Kidney tubule cell (primary cell): ENCODE measurements at places on chromosomes 13 and 19.

GRCh38 chr13:47372751-47373150 lies 475.9 kb upstream of the HTR2A start:
- DNase-seq = no peak

- no peak for DNase-seq
These were observed 27.6 kb downstream of the SLC6A16 start for GRCh38 chr19:49297403-49297802.

DNA sequence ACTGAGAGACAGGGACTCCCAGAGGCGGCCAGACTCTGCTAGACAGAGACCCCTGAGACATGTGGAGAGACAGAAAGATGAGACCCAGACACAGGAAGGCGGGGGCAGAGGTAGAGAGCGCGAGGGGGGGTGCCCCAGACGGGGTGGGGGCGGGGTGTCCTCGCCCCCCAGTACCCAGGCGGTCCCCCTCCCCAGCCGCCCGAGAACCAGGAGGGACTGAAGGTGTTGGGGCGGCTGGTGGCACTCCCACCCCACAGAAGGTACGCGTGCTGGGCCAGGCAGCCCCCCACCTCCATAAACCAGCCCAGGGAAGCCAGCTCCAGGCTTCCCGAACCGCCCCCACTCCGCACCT lies 336 bp downstream of the SLC8A2 start:
- DNase-seq = no peak

DNA sequence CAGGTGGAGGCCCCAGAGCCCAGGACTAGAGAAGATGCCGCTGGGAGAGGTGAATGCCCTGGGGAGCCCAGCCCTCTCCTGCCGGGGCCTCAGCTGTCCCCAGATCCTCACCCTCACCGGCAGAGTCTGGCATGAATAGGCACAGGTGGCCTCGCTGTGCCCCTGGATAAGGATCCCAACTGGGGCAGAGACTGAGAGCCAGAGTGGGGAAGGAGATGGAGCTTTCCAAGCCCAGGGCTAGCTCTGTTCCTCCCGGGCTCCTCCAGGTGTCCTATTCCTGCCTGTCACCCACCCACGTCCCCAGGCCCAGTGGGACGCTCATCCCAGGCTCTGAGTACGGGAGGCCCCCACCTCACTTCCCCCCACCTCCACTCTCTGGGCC lies 16.5 kb downstream of the PRR36 start:
- DNase-seq = no peak

DNA sequence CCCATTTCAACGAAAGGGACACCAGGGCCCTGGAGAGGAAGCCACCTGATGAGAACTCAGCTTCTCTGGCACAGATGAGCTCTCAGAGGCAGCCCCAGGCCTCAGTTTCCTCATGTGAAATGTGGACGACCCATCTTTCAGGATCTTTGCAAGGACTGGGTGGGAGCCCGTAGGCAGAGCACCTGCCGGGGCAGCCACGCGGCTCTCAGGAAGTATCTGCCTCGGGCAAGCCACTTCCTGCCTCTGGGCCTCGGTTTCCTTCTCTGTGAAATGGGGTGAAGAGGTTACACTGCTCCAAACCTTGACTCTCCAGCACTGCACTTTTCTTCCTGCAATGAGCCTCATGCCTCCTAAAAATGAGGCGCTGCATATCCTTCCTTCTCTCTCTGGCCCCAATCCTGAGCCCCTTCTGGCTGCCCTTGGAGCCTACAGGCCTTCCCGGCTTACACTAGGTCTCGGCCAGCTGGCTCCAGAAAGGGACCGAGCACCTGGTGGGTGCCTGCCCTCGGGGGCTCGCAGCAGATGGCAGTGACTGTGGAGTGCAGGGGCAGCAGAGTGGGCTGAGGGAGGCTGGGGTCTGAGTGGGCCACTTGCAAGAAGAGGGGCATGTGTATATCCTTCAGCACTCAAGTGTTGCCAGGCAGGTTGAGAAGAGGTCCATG lies 3.5 kb downstream of the SSBP4 start:
- no peak for DNase-seq

DNA sequence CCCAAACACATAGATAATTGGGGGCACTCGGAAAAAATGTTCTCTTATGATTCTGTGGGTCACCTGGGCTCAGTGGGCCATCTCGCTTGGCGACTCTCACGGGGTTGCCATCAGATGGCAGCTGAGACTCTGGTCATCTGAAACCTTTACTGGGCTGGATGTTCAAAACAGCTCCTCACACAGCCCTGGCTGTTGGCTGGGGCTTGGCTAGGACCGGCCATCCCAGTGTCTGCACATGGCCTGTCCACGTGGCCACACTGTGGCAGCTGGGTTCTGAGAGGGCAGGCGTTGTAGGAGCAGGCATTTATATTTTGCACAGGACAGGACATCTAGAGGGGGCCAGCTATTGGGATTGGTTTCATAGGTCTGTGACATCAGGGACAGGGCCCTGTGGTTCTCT lies 15.5 kb downstream of the MED25 start:
- DNase-seq = no peak

- DNase-seq = no peak
These were observed 7.9 kb downstream of the TUBA3C start for GRCh38 chr13:19173752-19174151.

- DNase-seq = no peak
These were observed 155.5 kb downstream of the COL4A1 start for GRCh38 chr13:110151462-110151861.

DNA sequence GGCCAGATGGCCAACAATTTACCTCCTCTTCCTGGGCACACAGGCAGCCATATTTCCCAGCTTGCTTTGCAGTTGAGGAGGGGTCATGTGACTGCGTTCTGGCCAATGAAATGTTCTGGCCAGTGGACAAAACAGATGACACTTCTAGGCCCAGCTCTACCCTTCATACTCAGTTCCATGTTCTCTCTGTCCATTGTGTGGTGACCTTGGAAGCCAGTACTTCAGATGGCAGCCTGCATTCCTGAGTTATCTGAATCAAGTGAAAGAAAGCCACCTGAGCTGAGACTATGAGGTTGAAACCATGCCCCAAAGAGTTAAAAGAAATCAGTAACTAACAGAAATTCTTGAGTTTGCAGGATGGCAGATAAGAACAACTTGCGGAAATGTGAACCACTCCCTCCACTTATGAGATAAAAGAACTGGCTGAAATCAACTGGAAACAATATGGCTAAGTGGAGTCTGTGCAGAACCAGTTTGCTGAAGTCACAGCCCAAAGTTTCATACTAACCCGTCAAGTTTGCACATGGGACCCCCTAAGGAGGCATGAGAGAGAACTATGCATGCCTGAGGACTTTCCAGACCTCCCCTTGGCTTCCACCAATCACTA lies 8.1 kb downstream of the FAM187B start:
- DNase-seq = no peak

GRCh38 chr19:55454787-55455243 lies 6.6 kb downstream of the ISOC2 start:
- peak; percentile 52 for DNase-seq

- DNase-seq = no peak
These were observed 536.5 kb upstream of the SPRY2 start for GRCh38 chr13:80877209-80877943.

GRCh38 chr13:43343645-43344044 lies 320.3 kb downstream of the DNAJC15 start:
- no peak for DNase-seq

DNA sequence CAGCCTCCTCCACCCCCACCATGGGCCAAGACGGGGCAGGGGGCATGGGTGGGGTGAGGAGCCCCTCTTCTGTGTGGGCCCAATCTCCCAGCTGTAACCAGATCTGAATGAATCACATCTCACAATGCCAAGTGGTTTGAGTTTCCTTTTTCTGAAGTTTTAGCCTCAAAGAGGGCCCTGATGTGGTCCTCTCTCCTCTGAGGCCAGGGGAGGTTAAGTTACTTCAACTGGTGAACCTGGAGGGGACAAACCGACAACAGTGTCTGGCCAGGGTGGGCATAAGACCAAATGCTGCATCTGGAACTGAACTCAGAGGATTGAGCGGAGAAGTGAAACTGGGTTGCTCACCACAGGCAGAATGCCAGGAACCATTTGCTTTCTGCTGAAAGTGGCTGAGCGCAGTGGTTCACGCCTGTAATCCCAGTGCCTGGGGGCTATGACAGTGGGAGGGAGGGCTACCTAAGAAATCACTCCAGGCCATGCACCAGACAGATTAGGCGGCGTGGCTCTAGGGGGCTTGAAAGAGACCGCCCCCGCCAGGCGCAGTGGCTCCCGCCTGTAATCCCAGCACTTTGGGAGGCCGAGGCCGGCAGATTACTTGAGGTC lies 15.4 kb upstream of the IRGC start:
- DNase-seq = no peak

DNA sequence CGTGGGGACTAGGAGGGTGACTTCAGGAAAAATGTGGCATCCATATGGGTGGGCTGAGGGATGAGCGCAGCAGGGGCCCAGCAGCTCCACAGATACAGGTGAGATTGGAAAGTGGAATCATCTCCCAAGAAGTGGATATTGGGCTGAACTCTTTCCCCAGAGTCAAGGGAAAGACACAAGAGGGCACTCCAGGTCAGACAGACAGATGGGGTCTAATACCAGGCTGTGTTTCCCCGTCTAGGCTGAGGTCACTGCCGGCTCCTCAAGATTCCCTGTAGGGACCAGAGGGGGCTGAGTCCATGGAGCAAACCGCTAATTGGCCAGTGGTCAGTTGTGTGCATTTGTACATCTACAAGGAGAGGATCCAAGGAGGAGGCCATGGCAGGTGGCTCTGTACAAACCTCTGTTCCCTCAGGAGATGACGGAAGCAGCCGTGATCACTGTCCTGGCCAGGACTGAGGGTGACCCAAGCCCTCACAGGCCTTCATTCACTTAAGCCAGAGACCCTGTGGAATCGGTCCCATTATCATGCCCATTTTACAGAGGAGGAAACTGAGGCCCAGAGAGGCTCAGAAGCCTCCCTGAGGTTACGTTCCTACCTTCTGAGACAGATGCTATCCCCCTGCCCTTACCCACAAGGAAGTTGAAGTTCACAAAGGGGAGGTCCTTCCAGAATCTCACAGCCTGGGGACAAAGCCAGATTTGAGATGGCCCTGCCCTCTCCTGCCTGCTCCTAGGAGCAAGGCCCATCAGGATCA lies 14.9 kb upstream of the IGLON5 start:
- no peak for DNase-seq

GRCh38 chr13:113877149-113877990 lies 13.5 kb upstream of the GAS6 start:
- DNase-seq = no peak

DNA sequence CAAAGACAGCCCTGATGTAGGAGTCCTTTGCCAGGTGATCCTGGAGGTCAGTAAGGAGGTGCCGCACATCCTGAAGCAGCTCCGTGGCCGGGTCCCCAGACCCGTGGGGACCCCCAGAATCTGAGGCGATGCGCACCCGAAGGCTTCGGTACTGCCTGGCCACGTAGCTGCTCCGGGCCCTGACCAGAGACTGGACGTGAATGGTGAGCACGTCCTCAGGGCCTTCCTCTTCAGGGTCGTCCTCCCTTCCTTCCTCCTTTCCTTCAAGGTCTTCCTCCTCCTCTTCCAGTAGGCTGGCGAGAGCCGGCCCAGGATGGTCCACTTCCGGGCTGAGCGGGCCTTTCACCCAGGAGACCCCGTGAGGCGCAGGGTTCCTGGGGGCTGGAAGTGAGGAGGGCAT lies 7.5 kb downstream of the RINL start:
- DNase-seq = no peak

GRCh38 chr13:97911311-97912138 lies 42.0 kb upstream of the IPO5 start:
- DNase-seq = peak; percentile 45

DNA sequence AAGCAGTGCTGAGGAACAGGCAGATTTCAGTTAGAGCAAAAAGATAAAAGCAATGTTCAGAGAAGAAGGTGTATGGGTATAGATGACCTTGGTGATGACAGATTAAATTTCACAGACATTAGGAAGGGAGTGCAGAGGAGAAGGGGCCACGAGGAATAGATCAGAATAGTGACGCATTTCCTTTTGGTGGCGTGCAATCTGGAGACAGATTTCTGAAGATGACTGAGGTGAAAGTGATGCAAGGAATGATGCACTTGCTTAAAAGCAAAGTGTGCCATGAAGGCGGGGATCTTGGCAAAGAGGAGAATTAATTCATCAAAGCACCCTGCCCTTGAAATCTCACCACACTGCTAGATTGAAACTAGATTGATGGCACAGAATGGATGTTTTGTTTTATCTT lies 202.4 kb downstream of the ITGBL1 start:
- DNase-seq = no peak

DNA sequence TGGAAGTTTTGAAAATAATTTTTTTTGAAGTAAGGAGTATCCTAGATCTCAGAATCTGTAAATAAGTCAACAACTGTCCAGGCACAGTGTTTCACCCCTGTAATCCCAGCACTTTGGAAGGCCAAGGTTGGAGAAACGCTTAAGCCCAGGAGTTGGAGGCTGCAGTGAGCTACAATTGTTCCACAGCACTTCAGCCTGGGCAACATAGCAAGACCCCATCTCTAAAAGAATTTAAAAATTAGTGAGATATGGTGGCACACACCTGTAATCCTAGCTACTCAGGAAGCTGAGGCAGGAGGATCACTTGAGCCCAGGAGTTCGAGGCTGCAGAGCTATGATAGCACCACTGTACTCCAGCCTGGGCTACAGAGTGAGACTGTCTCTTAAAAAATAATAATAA lies 87.2 kb upstream of the ZNF507 start:
- no peak for DNase-seq

DNA sequence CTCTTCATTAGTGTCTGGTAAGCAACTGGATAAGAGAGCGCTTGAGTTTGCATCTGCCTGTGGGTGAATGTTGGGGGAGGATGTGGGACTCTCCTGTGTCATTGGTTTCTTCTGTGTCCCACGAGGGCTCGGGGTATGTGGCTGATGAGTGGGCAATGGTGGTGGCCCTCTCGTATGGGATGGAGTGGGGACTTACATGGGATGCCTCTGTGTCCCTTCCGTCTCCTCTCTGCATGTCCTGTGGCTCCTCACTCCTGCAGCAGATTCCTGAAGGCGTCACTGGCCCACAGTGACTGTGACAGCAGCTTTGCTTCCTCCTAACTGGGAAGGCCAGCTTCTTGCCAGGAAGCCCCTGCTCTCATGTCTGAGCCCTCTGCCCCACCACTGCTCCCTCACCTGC lies 2.6 kb upstream of the LRP3 start:
- no peak for DNase-seq

GRCh38 chr13:98228661-98229341 lies 51.7 kb upstream of the RNF113B start:
- peak; percentile 25 for DNase-seq

DNA sequence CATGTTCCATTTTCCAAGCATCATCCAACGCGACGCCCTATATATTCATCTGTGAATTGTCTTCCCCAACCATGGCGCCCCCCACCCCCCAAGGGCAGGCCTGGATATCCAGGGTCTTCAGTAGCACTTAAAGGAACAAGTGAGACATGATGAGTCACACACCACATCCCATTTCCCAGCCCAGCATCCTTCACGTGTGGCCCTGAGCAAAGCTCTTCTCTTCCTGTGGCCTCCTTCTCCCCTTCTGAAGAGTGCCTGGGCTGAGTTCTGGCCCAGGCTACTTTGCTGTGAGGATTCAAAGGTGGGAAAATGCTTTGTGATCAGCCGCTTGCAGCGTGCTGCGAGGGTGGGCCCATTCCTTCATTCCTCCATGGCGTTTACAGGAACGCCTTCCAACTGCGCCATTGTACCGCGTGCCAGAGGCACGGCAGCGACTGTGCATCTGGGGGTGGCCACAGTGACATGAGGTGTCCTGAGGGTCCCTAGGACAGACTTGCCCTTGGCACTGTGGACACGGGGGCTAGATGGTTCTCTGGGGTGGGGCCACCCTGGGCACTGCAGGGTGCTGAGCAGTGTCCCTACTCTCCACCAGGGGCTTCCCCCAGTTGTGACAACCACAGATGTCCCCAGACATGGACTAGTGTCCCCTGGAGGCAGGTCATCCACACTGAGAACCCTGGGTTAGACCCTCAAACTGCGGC lies 11.7 kb downstream of the PLIN4 start:
- DNase-seq = peak; percentile 56

GRCh38 chr19:30516531-30516930 lies 144.3 kb downstream of the ZNF536 start:
- DNase-seq = no peak
